ENCODE measurements at places on chromosomes 6 and 20.

- DNase-seq = no peak
Measured at GRCh38 chr20:38239441-38239840, 21.1 kb downstream of the KIAA1755 start.

- no peak for DNase-seq
Measured at GRCh38 chr6:31784098-31784925, 7.2 kb upstream of the VWA7 start.

- no peak for DNase-seq
Measured at GRCh38 chr20:31678389-31679356, 41.0 kb downstream of the COX4I2 start.

DNA sequence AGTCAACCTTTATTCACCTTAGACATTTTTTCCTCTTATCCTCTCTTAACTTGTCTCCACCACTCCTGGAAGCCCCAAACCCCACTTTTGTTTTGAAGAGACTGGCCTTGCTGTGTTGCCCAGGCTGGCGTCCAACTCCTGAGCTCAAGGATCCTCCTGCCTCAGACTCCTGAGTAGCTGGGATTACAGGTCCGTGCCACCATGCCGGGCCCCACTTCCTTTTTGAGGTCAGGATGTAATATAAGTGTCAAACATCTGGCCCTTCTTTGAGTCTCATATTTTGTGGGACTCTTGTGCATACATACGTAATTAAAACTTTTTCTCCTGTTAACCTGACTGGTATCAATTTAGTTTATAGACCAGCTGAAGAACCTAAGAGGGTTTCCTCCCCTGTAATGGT is 1.4 kb upstream of the CDK19 start:
- DNase-seq = no peak

DNA sequence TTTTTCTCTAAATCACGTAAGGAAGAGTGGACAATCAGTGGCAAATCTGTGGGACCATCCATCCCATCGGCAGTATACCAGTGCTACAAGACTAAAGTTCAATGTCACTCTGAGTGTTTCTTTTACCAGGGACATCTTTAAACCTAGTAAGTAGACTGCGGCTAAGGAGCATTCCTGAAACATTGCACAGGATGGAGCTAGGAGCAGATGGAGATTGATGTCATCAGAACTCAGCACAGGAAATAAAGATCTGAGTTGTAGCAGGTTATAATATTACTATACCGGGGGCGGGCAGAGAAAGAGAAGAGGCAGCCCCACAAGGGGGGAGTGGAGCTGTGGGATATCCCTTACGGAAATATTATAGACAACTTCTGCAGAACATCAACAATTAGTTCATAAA is 162.1 kb downstream of the MTFR2 start:
- no peak for DNase-seq

DNA sequence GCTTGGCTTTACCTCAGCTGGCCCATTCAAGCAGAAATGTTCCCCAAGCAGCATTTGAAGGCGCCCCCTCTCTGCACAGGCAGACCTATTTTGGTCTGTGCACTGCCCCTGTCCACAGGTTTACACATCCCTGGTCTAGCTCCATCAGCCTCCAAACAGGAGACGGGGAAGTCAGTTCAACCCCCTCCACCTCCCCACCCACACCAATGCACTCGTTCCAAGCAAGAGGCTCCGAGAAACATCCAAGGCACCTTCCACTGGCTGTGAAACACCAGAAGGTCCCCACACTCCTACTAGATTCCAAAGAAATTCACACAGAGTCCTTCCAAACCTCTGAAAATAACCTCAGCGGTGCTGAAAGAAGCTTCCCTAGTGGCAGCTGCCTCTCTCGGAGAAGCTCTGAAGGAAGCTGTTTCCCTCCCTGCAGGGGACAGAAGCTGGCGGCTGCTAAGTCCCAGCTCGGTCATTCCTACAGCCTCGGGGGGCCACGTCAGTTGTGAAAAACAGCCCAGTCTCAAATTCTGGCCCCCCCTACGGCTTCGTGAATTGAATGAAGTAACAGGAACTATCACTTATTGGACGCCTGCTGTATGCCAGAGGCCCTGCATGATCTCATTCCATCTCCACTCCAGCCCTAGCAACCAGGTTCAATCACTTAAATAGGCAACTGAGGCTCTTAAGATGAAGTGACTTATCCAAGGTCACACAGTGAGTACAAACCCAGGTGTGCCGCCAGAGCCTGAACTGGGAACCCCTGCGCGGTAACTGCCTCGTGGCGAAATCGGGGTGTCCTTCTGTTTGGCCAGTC is 815 bp downstream of the SPATA2 start:
- peak; percentile 43 for DNase-seq

- no peak for DNase-seq
Measured at GRCh38 chr20:25259358-25259757, 11.5 kb downstream of the PYGB start.

DNA sequence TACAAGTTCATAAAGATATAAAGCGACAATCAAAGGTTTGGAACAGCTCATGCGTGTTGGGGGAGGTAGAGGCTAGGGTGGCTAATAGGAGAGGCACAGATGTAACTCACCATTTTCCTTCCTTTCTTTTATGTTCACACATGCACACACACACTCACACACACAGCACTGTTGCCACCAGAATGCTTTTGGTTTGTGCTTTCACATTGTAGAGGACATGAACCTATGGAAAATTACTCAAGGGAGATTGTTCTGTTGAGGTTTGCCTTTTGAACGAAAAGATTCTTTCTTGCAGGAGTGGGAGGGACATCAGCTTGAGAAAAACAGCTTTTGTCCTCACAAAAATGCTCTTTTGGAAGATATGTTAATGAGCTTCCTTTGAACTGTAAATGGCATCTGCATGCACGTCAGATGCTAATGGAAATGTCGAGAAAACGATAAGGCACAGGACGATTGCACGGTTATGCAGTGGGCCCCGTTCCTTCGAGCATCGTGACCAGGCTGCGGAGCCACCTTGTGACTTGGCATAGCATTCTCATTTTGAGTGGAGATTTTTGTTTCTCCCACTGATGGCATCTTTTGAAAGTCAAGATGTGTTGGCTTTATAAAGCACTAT is 724.1 kb downstream of the KIF16B start:
- no peak for DNase-seq

- no peak for DNase-seq
Measured at GRCh38 chr6:147654103-147654845, 145.8 kb downstream of the SAMD5 start.

GRCh38 chr6:72746276-72746675 is 124.4 kb downstream of the KCNQ5 start:
- DNase-seq = no peak

GRCh38 chr6:127341471-127342202 is 1.8 kb downstream of the ECHDC1 start:
- no peak for DNase-seq

- peak; percentile 2 for DNase-seq
Measured at GRCh38 chr6:110813338-110814101, 1.7 kb downstream of the CDK19 start.

- DNase-seq = no peak
Measured at GRCh38 chr6:21180155-21180554, 413.4 kb upstream of the SOX4 start.

- no peak for DNase-seq
Measured at GRCh38 chr6:25239059-25239458, 40.1 kb upstream of the CARMIL1 start.

- DNase-seq = no peak
Measured at GRCh38 chr6:17884498-17885478, 102.6 kb downstream of the KIF13A start.

DNA sequence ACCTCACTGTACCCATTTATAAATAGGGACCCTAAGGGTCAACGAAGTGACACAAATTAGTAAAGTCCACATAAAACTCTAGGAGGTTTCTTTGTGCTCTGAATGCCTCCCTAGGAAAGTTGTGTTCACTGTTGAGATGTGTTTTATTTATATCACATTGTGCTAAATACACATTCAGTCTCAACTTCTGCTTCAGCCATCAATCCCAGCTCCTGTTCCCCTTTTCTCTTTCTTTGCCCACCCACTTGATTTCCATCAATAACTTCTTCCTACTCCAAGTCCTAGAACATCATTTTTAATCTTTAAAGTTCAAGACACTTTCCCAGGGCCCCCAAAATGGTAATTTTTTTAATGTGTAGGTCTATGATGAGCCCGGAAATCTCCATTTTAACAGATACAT is 208.3 kb upstream of the RAB32 start:
- DNase-seq = no peak

DNA sequence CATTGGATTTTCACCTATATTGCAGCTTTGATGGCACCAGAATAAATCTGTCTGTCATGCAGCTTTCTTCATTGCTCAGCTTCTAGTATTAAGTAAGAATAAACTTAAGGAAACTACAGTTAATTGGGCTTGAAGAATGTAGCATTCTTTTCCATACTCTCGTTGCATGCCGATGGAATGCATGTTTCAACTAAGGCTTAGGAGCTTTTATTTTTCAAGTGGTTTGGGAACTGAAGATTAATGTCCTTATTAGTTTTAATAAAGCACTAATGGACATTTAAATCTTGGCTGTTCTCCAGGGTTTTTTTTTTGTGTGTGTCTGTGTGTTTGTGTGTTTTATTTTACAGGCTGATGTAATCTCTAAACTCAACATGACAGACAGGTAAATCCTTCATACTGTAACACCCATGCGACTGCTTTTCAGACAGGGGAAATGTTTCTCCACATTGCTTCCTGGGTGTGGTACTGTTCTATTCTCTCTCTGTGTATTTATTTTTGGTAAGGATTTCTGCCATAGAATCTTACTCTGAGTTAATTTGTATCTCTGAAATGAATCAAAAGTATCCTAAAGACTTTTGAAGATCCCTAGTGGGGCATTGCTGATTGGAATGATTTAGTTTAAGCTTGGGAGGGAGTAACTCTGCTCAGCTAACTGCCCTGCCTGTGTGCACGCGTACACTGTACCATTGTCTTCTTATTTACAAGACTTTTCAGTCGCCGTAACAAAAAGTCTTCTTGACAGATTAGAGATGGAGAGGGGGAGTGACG is 38.0 kb downstream of the SLC9A8 start:
- no peak for DNase-seq

DNA sequence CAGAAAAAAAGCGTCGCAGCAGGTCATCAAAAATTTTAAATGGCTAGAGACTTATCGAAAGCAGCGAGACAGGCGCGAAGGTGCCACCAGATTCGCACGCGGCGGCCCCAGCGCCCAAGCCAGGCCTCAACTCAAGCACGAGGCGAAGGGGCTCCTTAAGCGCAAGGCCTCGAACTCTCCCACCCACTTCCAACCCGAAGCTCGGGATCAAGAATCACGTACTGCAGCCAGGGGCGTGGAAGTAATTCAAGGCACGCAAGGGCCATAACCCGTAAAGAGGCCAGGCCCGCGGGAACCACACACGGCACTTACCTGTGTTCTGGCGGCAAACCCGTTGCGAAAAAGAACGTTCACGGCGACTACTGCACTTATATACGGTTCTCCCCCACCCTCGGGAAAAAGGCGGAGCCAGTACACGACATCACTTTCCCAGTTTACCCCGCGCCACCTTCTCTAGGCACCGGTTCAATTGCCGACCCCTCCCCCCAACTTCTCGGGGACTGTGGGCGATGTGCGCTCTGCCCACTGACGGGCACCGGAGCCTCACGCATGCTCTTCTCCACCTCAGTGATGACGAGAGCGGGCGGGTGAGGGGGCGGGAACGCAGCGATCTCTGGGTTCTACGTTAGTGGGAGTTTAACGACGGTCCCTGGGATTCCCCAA is at the start of gene EEF1A1:
Gene EEF1A1, minus strand, starts transcription at position 345 of the 663 bp plus-strand sequence. CDS start 1,006 bp downstream, outside the sequence.
- peak; percentile 100 for DNase-seq

GRCh38 chr6:163398815-163399214 is 15.7 kb upstream of the QKI start:
- DNase-seq = no peak

- DNase-seq = no peak
Measured at GRCh38 chr20:23269954-23270353, 80.6 kb upstream of the NXT1 start.

DNA sequence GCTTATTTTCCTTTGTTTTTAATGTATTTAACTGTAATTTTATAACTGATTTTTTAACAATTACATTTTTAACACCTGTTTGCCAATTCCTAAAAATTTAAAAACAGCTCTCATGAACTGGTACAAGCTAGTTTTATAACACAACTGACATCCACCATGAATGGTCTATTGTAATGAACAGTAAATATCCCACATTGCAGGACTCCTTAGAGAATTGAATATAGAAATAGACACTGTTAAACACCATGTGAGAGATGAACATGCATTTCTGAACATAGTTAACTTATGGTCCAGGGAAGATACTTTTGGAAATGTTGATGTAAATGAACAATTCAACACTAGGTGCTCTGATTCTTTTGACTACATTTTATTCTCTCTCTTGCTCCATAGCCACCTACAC is 195.1 kb upstream of the GMDS start:
- DNase-seq = no peak

- no peak for DNase-seq
Measured at GRCh38 chr20:58148891-58149290, 79.6 kb downstream of the ANKRD60 start.

- no peak for DNase-seq
Measured at GRCh38 chr6:44867571-44868334, 460.4 kb upstream of the RUNX2 start.

DNA sequence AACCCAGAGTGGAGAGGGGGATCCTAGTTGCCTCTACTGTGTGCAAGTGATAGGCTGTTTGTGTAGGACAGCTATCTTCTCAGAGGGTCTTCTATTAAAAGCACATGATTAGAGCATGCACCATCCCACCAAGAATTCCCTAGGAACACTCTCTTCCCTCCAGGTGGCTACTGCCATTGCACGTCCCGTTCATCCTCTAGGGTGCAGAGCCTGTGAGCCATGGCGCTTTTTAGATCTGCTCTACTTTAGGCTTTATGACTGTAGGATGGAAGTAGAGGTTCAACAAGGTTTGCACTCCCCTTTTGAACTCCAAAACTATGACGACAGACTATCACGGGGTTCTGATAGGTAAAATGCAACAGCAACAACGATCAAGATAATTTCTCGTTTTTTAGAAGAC is 90.5 kb upstream of the SAMD5 start:
- no peak for DNase-seq

DNA sequence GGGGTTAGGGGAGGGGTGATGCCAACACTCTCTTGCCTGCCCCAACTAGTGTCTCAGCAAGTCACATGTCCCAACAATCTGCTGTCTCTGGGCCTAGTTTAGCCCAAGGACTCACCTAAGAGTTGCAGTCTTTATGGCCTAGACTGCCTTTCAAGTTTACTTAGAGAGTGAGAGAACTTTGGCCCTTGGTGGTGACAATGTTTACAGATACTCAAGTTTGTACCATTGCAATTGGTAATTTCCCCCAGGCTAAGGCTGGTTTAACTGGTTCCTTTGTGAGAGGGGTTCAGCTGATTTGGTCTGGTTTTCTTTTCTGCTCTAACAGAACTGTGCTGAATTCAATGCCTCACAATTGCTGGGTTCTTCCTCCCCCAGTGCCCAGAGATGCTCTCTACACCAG is 1279.9 kb upstream of the EYS start:
- no peak for DNase-seq

- DNase-seq = no peak
Measured at GRCh38 chr6:159217595-159218275, 48.5 kb downstream of the FNDC1 start.

DNA sequence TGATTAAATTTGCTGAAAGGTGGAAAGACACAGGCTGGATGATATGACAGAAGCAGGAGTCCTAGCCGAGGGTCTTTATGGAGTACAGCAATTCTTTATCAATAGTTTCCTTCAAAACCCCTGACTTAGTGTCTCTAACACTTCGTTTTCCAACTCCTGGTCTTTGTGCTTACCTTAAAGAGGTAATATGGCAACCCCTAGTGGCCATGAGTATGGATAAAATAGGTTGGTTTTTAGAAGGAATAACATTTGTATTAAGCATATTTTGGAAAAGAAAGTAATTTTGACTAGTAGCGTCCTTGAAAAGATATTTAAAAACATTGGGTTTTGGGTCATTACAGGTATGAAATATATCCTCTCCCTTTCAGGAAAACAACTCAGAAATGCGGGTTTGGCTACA is 51.9 kb downstream of the VGLL2 start:
- DNase-seq = no peak

All from CD4-positive, alpha-beta T cell treated with Interleukin-10 for 1 hour (primary cell).